Keratinocyte (primary cell): ENCODE measurements at places on chromosomes 7 and 10. TPM values are rescaled to one million over a fixed set of nuclear protein-coding genes. Genes with fewer than 3 reads are reported as not detected.

GRCh38 chr10:70742537-70743429 is 42.4 kb downstream of the TBATA start:
- no peak for DNase-seq

GRCh38 chr7:104254696-104255095 is 46.9 kb upstream of the ORC5 start:
- no peak for DNase-seq

- DNase-seq = no peak
Observed at GRCh38 chr10:96208946-96209345, 62.4 kb downstream of the BLNK start.

DNA sequence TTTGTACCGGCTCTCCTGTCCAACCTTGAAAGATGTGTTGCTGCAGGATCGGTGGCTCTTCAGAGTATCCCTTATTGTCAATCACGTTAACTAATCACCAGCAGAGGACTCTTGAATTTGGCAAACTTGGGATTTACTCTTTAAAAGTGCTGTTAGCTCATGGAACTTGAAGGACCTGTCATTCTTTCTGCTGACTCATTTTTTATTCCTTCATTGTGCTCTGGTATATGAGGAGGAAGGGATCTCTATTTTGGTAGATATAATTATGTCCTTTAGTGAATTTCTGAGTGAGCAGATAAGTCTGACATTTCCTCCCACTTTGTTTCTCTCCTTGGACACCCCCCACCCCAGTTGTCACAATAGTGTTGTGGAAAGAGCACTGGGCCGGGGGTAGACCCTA is 175.1 kb upstream of the HDAC9 start:
- no peak for DNase-seq

- no peak for DNase-seq
Observed at GRCh38 chr7:1667566-1668395, 2.3 kb upstream of the ELFN1 start.

- no peak for DNase-seq
Observed at GRCh38 chr10:116827214-116827671, 22.1 kb upstream of the ENO4 start.

- no peak for DNase-seq
Observed at GRCh38 chr7:46682836-46683624, 762.0 kb upstream of the IGFBP3 start.

DNA sequence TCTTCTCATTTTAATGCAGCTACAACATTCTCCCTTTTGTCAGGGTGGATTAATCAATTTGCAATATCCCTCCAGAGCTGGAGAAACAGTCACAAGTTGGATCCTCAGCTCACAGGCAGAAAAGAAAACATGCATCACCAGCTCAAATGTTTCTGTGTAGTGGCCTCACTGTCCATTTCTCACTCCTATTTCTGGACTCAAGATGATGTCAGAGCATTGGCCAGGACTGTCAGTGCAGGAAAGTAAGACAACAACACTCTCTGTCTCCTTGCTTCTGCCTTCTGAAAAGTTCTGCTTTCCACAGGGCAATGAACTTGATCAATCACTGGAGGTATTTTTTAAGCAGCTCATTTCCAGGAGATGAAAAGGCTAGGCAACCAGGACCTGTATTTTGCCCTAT is 8.2 kb upstream of the SVIL start:
- no peak for DNase-seq

- no peak for DNase-seq
Observed at GRCh38 chr10:132542819-132543218, 5.2 kb downstream of the INPP5A start.

- DNase-seq = no peak
Observed at GRCh38 chr7:21675255-21675654, 132.4 kb downstream of the DNAH11 start.

GRCh38 chr10:116808706-116809105 is 40.6 kb upstream of the ENO4 start:
- no peak for DNase-seq

- DNase-seq = no peak
Observed at GRCh38 chr7:20112696-20113095, 104.5 kb downstream of the MACC1 start.

DNA sequence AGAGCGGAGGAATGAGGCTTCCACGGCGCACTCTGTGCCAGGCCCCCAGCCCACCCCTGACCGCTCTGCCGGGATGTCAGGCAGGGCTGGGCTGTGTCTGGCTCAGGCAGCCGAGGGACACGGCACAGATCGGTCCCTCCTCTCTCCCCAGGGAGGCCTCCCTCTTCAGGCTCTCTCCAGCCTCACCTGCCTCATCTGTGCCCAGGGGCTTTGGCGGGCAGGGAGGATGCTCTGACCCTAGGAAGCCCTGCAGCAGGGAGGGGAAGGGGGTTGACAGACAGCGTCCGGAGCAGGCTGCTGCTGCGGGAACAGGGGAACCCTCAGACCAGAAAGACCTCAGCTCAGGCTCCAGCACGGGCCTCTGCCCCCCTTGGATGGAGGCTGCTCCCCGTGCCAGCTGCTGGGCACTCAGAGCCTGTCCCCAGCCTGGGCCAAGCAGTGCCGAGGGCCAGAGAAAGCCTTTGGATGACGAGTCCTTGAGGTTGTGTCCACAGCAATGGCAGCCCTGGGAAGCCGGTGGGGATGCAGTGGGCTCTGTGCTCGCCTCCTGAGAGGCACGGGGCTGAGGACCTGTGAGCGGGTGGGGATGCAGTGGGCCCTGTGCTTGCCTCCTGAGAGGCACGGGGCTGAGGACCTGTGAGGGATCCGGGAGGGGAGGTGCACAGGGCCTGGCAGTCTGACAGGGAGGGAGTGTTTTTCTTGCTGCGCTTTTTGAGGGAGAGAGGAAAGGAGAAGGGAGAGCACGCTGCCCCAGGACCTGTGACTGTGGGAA is 66.9 kb downstream of the FOXL3 start:
- DNase-seq = no peak

DNA sequence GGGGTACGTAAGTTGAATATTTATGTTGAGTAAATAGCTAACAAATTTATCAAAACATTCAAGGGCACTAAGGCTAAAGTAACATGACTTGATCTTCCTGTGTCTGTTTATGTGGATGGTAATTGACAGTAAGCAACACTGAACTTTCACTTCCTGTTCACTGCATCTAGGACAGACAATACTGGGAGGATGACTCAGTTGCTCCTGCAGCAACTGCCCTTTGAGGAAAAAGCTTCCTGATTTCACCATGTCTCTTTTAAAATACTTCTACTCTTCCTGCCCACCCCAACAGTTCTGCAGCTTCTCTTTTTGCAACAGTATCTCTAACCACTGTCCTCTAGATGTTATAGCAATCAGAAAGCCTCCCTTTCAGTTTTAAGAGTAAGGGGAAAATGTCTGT is 76.6 kb upstream of the HGF start:
- DNase-seq = no peak

DNA sequence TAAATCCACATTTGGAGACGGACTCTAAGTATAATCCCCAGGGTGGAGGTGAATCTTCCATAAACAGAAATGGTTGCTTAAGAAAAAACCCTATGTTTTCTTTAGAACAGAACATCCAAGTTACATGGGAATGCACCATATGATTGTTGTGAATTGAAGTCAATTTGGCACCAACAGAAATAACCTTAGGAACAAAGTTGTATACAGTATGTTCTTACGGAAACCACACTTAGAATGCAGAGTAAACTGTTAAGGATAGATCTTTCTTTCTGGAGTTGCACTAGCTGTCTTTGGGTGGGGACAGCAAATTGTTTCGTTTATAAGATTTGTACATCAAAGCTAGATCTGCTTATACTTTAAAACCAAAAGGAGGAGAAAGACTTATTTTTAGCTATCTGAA is 316.4 kb downstream of the PTEN start:
- DNase-seq = no peak

DNA sequence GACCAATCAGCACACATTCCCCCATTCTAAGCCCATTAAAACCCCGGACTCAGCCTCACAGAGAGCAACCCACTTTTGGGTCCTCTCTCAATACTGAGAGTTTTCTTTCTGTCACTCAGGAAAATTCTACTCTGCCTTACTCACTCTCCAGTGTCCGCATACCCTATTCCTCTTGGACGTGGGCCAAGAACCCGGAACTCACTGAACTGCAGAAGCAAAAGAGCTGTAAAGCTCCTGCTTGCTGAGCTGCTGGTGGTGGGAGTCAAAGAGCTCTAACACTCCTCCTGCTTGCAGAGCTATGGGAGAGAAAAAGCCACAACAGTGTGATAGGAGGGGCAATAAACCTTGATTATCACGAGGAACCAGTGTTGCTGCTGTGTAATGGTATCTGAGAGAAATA is 386.9 kb downstream of the POM121L12 start:
- no peak for DNase-seq

- DNase-seq = no peak
Observed at GRCh38 chr7:94420328-94420727, 25.6 kb downstream of the COL1A2 start.

DNA sequence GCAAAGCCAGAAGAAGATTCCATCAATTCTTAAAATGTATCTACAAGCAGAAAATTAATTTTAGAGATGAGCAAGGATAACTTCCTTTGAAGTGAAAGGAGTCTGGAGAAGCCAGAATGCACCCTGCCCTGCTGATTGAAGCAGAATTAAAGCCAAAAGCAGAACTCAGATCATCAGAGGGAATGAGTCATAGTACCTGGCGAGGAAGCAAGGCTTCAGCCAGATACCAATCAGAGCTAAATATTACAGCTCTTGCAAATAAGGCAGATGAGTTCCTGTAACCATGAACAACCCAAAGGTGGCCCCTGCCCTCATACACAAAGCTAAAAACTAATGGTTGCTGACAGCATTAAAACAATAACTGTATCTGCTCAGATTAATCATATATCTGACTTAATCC is 10.4 kb downstream of the HTR7 start:
- DNase-seq = peak; percentile 55

GRCh38 chr10:70858759-70859158 is 29.6 kb downstream of the PCBD1 start:
- DNase-seq = no peak

- no peak for DNase-seq
Observed at GRCh38 chr10:33273295-33274002, 61.0 kb downstream of the NRP1 start.

- no peak for DNase-seq
Observed at GRCh38 chr7:13979671-13980435, 9.6 kb downstream of the ETV1 start.

DNA sequence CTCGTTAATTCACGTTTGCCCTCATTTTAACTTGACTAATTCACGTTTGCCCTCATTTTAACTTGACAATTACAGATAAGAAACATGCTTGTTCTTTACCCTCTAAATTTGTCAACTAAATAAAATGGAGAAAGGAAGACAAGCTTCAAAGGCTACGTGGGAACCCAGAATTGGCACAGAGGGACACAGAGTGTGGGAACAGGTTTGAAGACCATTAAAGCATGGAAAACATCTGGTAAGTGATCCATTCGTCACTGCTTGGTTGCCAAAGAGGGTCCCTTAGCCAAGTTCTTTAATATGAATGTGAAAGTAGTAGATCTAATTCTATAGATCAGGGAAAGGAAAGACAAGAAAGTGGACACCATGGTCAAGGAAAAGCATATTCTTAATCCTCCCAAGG is 57.2 kb downstream of the ITIH5 start:
- no peak for DNase-seq

NXPH1 gene
- not detected in 3 replicates for polyA plus RNA-seq

ELN gene
- polyA plus RNA-seq = not detected in 3 replicates

CHST15 gene
- 21.4 to 39.1 TPM (median 24.5 TPM) in 3 replicates for polyA plus RNA-seq

LIPA gene
- 105 to 157 TPM (median 156 TPM) in 3 replicates for polyA plus RNA-seq

C7orf57 gene
- polyA plus RNA-seq = 0.22 to 0.60 TPM (median 0.39 TPM) in 3 replicates

PIP gene
- not detected in 3 replicates for polyA plus RNA-seq

HHEX gene
- not detected in 3 replicates for polyA plus RNA-seq

MARVELD1 gene
- 24.0 to 85.1 TPM (median 39.7 TPM) in 3 replicates for polyA plus RNA-seq

ATRNL1 gene
- polyA plus RNA-seq = 0.06 to 0.07 TPM in 2 of 3 replicates, not detected in the other

ZNF503 gene
- polyA plus RNA-seq = 1.5 to 3.1 TPM (median 2.8 TPM) in 3 replicates

A1CF gene
- polyA plus RNA-seq = 0.02 TPM in 1 of 3 replicates, not detected in the others
